Frontal cortex (tissue), 4 donors: ENCODE measurements at places on chromosomes 16 and 17. TPM values are rescaled to one million over a fixed set of nuclear protein-coding genes. Genes with fewer than 3 reads are reported as not detected.

DNA sequence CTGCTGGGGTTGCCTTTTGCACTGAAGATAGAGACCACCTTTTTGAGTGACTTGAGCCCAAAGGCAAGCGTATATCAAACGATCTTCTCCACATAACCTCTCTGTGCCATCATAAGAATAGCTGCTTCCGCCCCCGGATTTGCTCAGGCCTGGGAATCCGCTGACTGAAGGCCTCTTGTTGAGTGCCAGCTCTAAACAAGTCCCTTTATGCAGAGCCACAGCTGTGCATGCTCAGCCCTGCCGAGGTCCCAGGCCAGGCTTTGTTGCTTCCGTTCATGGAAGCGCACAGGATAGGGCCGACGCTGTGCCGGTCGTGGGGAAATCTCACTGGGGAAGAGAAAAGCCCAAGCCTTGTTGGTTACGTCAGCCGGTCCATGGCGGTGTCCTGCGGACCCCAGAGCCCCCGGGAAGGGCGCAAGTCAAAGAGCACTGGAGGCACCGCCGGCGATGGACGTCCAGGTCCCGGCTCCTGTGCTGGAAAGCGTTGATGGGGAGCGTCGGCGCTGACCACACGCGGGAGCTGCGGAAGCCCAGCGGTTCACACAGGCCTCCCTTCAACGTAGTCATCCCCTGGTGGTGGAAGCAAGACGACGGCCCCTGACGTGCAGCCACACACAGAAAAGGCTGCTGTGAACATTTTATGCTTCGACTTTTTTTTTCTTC lies 23.5 kb upstream of the RPL13 start:
- peak; percentile 86 for DNase-seq

DNA sequence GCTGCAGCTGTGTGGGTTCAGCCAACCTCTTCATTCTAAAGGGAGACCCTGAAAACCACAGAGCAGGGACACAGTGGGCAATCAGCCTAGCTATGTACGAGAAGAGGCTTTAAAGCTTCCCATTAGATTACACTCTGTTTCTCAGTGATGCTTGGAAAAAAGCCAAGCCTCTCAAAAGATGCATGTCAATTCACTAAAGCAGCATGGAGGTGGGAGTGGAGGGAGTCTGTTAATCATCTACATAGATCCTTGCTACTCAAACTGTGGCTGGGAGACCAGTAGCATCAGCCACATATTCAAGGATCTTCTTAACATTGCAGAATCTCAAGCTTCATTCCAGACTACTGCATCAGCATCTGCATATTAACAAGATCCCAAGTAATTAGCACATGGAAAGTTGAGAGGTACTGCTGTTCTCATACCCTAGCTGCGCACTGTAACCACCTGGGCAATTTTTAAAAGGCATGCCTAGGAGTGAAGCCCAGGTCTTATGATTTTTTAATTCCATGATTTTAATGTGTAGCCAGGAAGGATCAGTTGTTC lies 305.9 kb downstream of the PMP22 start:
- no peak for DNase-seq

- no peak for DNase-seq
These were observed 290.7 kb upstream of the ASIC2 start for GRCh38 chr17:33583518-33584417.

- DNase-seq, result no peak
These were observed 1.2 kb downstream of the COA3 start for GRCh38 chr17:42797067-42798007.

DNA sequence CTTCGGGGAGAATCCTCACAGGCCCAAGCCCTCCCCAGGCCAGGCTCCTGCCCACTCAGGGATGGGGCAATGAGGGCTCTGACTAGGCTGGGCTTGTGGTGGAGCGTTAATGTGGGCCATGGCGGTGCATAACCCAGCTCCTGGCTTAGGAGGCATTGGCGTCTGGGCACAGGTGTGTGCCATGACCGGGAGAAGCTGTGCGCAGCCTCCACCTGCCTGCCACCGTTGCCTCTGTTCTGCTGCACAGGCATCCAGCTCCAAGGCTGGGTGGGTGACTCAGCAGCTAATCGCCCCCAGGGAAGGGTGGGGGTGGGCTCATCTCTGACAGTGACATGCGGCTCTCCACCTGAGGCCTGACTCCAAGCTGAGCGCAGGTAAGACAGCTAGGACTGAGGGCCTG lies 3.5 kb upstream of the ARHGAP27 start:
- no peak for DNase-seq

- DNase-seq, result no peak
These were observed 8.0 kb downstream of the ST3GAL2 start for GRCh38 chr16:70430667-70431536.

GRCh38 chr17:50129728-50130558 lies at the start of gene SAMD14:
Gene SAMD14, minus strand, starts transcription at chr17:50130160. Its CDS starts 5,201 bp downstream, at chr17:50124959.
- peak; percentile 73 for DNase-seq

GRCh38 chr17:63475491-63476412 lies 1.1 kb upstream of the ACE start:
- no peak for DNase-seq

- DNase-seq, result no peak
These were observed 3.1 kb upstream of the WSCD1 start for GRCh38 chr17:6067060-6067459.

DNA sequence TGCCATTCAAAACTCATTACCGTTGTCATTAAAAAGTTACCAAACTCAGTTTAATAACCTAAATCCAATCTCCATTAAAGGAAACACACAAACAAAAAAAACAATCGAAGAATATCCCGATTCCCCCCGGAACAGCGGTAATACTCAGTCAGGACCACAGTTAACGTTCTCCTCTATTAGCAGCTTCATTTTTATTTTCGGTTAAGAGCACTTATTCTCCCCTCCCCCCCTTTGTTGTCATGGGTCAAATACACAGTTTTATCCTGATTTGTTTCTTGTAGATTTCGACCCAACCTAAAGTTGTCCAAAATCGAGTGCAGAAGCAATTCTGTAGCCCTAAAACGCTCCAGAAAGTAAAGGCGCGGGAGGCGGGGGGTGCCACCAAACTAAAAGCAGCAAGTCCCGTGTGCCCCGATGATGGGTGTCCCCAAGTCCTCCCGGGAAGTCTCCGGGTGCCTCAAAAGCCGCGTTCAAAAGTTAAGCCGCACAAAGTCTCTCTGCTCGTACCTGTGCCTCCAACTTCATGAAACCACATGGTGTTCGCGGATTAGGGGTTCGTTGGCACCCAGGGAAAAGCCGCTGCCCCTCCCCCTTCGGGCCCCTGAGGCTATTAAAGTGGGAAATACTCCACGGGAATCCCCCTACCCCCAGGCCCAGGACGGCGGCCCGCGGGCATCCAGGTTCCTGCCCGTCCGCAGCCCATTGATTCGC lies 996 bp downstream of the SUMO2 start:
- DNase-seq, result no peak

DNA sequence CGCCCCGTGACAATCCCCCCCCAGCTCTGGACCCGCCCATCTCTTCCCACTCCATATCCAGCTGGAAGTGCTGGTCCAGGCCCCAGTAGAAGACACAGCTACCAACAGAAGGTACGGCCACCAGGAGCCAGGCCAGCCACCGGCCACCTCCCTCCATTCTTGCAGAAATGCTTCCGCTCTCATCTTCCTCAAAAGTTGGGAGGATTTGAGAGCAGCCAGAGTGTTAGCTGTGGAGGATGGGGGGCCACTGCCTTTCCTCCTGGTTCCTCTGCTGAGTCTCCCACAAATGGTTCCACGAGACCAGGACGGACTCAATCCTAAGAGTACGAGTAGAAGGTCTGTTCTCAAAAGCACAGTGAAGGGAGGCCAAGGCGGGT lies 78.3 kb downstream of the GAS7 start:
- DNase-seq, result peak; percentile 14

DNA sequence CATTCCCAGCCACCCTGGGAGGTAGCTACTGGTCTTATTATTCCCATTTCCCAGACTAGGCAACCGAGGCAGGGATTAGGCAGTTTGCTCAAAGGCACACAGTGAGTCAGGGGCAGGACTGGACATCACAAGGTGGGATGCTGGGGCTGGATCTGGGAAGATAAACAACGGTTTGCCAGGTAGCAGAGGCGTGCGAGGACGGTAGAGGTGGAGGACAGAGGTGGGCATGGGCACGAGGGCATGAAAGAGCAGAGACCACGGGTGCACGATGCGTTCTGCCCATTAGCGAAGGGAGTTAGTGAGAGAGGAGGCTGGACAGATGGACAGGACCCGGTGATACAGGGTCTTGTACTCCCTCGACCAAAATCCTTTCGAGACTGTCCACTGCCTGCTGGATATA lies 148.0 kb downstream of the SDK2 start:
- no peak for DNase-seq

DNA sequence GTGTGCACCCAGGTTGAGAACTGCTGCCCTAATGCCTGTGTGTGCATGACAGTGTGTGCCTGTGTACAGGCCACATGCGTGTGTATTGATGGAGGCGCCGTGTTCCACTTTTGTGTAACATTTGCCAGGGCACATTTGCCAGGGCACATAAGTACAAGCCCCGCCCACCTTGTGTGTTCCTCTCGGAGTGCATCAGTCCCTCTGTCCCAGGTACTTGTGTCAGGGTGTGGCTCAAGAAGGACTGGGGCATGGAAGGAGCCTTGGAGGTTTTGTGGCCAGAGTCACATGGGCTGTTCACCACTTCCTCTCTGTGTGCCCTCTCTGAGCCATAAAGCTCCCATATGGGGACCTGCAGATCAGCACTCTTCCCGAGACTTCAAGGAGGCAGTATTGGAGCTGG lies 73.9 kb downstream of the MRM1 start:
- no peak for DNase-seq

GRCh38 chr17:326010-326621 lies 26.5 kb downstream of the RPH3AL start:
- no peak for DNase-seq

DNA sequence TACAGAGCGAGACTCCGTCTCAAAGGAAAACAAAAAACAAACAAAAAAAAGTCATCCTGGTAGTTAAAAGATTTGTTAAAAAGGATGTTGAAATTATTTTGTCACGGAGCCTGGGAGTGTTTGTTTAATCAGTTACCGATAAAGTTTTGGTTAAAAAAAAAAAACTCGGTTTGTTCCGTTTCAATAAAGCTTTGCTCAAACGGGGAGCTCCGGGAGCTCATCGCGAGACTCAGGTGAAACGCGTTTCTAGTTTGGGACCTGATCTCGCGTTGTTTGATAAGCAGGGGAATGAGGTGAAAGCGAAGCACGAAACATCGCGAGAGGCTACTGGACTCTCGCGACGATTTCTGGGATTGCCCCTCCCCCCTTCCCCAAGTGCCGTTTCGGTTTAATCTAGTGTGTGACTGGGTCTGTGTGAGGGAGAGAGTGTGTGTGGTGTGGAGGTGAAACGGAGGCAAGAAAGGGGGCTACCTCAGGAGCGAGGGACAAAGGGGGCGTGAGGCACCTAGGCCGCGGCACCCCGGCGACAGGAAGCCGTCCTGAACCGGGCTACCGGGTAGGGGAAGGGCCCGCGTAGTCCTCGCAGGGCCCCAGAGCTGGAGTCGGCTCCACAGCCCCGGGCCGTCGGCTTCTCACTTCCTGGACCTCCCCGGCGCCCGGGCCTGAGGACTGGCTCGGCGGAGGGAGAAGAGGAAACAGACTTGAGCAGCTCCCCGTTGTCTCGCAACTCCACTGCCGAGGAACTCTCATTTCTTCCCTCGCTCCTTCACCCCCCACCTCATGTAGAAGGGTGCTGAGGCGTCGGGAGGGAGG lies at the start of gene CDK12:
Gene CDK12, plus strand, starts transcription at position 374 of the 813 bp plus-strand sequence. CDS start 586 bp downstream, outside the sequence.
- peak; percentile 98 for DNase-seq

ENPP7 gene
- total RNA-seq, result not detected

FBXO39 gene
- total RNA-seq, result not detected

FNDC8 gene
- total RNA-seq, result not detected

RND2 gene
- 4.5 TPM for total RNA-seq

ADAM11 gene
- 14.7 TPM for total RNA-seq

OR4D1 gene
- under 0.01 TPM for total RNA-seq

PRM1 gene
- total RNA-seq, result not detected

CCL17 gene
- not detected for total RNA-seq

MYL4 gene
- 4.1 TPM for total RNA-seq

HAGHL gene
- total RNA-seq, result 11.4 TPM
